ENCODE measurements at places on chromosomes 11 and 22.
A peak's percentile ranks its signal among the peaks of the same experiment; 100 is the strongest.

DNA sequence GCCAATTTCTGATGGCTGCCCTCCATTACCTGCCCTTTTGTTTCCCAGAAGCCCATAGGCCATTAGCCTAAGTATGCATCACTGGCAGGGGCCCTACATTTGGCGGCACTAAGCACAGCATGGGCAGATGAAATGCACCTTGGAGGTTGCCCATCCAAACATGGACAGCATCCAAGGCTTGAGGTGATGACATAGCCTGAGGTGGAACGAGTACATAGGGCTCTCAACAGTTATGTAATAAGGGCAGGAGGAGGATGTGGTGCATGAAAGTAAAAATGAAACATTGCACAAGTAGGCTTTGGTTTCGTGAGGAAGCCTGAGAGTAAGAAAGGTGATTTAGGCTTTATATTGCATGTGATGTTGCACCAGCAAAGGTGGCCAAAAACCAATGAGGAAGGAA is 148.1 kb downstream of the FAM76B start:
- DNase-seq = no peak

GRCh38 chr22:33513388-33514338 is 406.6 kb downstream of the LARGE1 start:
- DNase-seq = no peak

- DNase-seq = no peak
Measured at GRCh38 chr22:24030186-24030702, 19.1 kb downstream of the CABIN1 start.

- DNase-seq = no peak
Measured at GRCh38 chr11:70663815-70664214, 265.5 kb downstream of the CTTN start.

DNA sequence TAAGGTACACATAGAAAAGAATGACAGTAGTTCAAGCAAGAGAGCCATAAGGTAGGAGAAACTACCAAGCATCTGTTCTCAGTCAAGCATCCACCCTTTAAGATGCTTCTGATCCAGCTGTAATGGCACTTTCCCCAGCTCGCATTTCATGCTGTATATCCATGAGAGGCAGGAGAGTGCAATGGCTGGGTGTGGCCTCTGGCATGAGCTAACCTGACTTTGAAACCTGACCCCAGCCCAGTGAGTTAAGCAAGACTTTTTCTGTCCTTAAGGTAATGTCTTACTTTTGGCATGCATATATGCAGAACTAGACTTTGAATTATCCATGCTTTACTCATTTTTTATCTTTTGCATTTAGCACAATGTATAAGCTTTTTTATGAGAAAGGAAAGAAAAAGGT is 79.8 kb upstream of the CNTN5 start:
- DNase-seq = no peak

- no peak for DNase-seq
Measured at GRCh38 chr22:45804319-45804985, 132.8 kb downstream of the ATXN10 start.

DNA sequence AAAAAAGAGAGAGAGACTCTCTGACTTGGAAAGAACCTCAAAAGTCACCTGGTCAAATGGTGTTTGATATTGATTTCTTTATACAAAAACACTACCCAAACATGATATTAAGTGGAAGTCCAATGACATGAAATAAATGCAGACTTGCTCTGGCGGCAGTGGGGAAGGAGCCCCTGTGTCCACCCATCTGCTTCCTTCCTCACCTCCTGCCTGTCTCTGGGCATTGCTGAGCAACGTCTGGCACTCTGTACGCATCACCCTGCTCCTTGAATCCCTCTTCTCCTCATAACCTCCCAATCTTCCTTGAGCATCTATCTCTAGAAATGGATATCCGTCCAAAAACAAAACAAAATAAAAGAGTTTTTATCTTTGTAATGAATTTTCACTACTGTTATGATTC is 39.9 kb upstream of the GRAMD1B start:
- no peak for DNase-seq

- peak; percentile 100 for DNase-seq
Measured at GRCh38 chr11:62880803-62881578, at the start of gene SLC3A2. Gene SLC3A2, plus strand, starts transcription at chr11:62880896. Its CDS starts 128 bp downstream, at chr11:62881024.

- no peak for DNase-seq
Measured at GRCh38 chr11:44775366-44775984, 48.7 kb downstream of the TSPAN18 start.

DNA sequence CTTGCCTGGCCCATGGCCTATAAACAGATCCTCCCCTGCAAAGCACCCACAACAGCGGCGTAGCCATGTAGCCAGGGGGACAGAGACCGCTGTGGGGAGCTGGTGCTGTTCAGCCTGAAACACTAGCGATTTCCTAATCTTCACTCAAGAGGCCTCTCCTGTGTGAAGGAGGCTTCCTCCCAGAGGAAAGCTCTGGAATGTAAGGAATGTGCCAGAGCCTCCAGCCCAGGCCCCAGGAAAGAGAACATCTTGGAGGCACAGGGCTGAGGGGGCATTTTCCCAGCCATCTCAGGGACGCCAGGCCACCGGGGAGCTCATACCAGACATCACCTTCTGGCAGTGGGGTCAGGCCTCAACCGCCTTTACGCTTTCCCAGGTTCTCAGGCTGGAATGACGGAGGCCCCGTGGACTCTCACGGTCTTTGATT is 24.0 kb downstream of the MIAT start:
- DNase-seq = no peak

- no peak for DNase-seq
Measured at GRCh38 chr11:16883174-16883573, 131.0 kb downstream of the PLEKHA7 start.

DNA sequence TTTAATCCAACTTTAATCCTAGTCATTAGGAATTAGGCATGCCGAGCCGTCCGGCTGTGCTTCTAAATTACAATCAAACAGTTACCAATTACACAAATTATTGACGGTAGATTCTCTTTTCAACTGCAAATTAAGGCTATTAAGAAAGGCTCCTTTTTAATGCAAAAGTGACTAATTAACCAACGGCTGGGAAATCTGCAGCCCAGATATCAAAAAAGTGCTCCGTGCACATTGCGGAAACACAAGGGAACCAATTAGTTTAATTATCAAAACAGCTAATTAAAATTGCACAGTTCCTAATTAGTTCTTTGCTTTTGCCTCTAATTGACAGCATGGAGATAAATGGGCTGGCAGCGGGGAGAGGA is 19.4 kb upstream of the LMO1 start:
- DNase-seq = no peak

DNA sequence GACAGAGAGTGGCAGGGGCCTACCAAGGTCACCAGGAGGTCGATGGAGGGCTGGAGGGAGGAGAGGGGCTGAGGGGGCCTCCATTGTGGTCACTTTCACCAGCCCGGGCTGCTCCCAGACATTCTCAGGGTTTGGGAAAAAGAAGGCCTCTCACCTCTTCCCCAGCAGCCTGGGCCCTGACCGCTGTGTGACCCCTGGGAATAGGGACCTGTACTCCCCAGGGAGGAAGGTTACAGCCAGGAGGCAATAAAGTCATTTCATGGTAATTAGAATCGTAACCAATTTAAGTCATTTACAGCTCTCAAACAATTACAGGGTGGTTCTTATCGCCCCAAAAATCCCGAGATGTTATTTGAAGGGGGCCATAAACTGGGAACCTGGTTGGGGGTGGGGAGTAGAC is 37.8 kb downstream of the ISX start:
- no peak for DNase-seq

DNA sequence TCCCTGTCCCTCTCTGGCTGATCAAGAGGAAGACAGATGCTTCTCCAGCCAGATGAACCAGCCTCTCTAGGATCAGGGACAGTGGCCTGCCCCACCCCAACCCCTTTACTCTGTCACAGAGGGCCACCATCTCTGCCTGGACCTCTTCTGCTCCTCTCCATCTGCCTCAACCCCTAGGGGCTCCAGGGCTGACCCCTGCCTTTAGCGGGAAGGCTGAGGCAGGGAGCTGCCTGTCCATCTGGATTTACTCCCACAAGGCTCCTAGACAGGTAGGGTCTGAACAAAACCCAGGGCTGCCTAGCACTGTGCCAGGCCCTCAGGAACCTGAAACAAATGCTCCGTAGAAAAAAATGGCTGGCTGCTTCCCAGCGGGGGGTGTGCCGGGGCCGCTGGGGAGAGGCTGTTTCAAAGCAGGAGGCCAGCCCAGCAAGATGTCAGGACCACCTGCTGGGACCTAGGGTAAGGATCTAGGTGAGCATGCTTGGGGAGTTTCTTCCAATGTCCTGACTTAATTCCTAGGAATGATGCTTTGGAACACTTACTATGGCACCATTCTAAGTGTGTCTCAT is 3.2 kb downstream of the CHST1 start:
- no peak for DNase-seq

GRCh38 chr11:7445564-7445963 is 39.7 kb upstream of the OLFML1 start:
- no peak for DNase-seq

GRCh38 chr22:49010070-49010863 is 817.4 kb downstream of the BRD1 start:
- no peak for DNase-seq

DNA sequence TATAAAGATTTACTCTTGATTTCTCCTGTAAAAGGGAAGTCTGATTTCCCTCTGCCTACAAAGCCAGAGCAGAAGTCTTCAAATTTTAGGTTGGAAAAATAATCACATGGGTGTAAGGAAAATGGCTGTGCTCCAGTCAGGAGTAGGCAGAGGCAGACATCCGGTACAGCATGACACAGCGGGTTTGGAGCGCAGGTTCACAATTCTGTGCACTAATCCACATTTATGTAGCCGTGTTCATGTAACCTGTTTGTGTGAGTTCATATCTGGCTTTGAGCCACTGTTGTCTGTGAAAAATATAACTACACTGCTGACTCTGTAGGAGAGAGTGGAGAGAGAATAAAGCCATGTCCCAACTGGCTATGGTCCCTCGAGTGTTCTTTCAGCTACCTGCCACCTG is 248.0 kb downstream of the CASP12 start:
- DNase-seq = no peak

DNA sequence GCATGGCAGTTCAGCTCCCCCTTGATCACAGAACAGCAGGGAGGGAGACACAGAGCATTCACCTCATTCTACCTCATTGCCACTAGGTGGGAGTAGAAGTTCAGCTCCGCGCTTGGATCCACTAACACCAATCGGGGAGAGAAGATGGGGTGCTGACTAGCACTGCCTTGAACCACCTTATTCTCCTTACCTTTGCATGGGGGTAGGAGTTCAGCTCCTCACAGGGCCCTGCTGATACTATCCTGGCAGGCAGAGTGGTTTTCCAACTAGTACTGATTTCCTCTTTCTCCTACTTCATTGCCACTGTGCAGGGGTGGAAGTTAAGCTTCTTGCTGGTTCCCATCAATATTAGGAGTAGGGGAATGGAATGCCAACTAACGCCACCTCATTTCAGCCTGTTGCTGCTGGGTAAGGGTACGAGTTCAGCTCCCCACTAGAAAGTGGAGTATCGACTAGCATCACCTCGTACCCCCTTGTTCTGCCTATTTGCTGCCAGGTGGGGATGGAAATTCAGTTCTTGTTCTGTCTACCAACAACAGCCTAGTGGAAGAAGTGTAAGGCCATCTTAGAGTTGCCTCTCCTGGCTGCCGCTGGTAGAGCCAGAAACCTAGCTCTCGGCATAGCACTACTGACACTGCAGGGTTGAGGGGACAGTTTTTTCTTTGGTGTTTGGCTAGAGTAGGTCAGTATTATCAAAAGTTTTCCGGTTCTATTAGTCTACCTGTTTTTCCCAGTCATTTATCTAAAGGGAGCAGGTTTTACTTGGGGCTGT is 550.9 kb upstream of the CCDC90B start:
- no peak for DNase-seq

DNA sequence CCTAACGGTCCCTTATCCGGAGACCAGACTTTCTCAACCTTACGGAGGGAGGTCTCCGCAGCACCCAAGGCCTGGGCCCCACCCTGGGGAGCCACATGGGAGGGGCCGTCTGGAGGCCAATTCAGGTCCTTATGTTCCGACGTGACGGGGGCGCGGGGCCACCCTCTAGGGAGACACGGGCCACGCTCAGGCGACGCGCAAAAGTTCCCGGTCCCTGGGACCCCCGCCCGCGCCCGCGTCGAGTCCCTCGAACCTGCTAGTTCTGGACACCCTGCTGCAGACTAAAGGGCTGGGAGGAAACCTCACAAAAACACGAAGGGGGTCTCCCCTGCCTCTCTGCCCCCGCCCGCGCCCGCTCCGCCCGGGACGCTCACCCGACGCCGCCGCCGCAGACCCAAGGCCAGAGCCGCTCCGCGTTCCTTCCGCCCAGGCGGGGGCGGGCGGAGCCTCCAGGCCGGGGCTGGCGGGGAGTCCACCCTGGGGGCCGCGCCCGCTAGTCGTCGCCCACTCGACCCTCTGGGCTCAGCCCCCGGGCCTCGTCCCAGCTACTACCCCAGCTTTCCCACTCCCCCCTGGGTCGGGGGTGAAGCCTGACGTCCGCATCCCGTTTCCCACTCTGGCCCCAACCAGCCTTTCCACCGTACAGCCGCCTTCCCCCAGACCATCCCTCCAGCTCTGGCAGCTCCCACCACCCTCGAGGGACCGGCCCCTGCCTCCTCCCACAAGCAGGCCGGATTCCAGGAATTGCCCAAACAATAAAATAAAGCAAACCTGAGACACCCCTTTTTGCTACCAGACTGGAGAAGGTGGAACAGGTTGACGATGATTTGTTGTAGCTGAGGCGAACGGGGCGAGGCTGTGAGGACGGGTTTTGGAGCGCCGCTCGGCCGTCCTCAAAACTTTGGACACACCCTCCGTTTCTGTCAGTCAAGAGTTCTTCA is 2.7 kb downstream of the RNH1 start:
- no peak for DNase-seq

- DNase-seq = no peak
Measured at GRCh38 chr11:114192841-114193389, 103.3 kb upstream of the NNMT start.

All from bone marrow (tissue), 2 donors.